Kidney tubule cell (primary cell): ENCODE measurements at places on chromosomes 6 and 20.
A peak's percentile ranks its signal among the peaks of the same experiment; 100 is the strongest.

DNA sequence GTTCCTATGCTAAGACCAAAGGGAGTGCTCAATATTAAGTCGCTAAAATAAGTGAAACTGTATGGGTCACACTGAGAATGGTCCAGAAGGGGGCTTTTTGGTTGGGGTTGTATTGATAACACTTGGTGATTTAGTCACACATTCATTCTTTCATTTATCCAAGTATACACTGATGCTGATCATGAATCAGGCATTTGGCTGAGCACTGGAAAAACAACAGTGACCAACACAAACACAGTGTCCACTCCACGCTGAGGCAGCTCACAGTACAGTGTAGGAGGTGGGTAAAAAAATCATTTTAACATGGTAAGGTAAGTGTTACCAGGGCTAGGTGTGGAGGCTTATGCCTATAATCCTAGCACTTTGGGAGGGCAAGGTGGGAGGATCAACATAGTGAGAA, 9.2 kb upstream of the FAM83C start:
- DNase-seq = no peak

DNA sequence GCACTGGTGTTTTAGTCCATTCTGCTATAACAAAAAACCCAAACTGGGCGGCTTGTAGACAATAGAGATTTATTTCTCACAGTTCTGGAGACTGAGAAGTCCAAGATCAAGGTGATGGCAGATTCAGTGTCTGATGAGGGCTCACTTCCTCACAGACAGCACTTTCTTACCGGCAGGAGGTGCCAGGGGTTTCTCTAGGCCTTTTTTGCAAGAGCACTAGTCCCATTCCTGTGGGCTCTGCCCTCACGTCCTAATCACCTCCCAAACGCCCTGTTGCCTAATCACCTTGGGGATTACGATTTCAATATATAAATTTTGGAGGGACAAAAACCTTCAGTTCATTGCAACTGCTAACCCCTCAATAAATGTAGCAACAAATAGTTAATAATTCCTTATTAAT, 140.0 kb upstream of the SGK1 start:
- DNase-seq = no peak

DNA sequence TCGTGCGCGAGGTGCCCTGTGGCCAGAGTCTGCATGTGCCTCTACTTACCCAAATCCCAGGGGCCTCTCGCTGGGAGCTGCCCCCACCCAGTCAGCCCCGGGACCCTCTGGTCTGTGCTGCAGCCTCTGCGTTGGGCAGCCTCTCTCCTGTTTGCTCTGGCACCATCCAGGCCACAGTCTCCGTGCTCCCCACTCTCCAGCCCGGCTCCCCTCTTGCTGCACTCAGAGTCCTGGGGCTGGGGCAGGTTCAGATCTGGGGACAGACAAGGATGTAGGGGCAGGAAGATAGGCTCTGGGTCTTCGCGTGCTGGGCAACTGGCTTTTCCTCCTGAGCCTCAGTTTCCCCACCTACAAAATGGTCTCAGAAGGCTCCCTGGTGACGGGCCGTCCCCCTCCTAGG, 70.8 kb upstream of the GATA5 start:
- DNase-seq = no peak

GRCh38 chr6:16331384-16332174, 93.2 kb downstream of the GMPR start:
- peak; percentile 74 for DNase-seq

DNA sequence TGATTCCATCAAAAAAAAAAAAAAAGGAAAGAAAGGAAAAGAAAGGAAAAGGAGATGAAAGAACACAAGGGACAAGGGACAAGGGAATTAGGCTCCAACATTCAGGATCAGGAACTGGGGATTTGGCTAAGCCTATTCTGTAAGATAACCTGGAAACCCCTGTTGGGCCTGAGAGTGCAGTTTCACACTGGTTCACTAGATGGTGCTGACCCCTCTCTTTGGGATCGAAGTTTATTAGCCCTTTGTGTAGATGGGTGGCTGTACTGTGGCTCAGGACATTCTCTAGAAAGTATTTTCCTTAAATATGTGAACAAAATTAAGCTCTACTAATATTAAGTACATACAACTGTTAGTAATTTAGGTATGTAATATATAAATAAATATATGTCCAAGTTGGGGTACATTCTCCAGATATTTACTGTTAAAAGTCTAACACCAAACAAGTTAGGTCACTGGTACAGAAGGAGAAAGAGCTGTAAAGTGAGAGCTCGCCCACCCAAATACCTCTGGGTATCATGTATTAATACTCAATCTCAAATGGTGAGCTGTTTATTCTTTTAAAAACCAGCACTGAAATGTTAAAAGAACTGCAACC, 6.3 kb downstream of the OR2A4 start:
- DNase-seq = peak; percentile 63

DNA sequence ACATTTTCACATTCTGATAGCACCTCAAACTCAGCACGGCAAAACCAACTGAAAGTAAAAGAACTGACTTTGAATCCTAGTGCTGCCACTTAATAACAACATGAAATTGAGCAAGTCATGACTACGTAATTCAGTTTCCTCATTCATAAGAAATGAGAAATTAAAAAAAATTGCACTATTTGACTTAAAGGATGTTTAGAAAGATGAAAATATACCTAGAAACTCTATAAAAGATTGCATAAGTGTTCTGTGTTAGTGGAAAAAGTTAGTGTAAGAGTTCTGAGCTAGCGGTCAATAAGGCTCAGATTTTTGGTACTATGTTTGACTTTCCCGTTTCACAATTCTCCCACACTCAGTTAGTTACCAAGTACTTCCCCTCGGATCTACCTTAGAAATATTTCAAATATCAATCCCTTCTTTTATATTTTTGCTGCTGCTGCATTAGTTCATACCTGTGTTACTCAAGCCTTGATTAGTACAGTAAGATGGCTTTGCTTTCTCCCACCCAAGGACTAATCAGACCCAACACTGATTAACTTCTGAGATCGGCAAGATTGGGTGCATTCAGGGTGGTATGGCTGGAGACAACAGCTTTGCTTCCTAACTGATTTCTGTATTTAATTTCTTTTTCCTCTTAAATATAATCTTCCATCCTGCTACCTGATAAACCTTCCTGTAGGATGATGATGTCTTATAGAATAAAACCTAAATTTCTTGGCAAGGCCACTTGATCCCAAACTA, 25.9 kb downstream of the ECHDC1 start:
- no peak for DNase-seq

DNA sequence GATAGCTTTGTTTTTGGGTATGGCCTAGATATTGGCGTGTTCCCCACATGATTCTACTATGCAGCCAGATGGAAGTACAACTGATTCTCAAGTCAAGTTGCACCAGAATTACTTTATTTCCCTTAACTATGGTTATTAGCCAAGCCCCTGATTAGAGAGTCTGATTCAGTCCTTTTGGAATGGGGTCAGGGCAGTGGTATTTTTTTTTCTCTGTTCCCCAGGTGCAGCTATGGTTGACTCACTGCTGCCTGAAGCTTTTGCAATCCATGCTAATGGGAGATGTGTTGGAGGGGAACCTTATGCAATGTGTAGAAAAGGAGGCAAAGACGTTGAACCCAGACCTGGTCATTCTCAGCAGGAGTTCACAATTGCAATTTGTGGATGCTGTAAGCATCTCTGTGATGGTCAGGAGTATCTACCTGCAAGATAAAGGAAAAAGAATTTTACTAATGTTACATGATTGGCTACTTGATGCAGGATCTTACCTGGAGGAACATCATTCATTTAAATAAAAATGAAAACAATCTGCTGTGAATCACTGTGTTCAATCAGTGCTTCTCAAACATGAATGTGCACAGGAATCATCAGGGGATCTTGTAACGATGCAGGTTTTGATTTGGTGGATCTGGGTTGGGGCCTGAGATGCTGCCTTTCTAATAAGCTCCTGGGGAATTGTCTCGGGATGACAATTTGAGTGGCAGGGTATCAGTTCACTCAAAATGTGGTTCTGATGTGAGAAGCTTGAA, 49.4 kb downstream of the PFDN4 start:
- peak; percentile 84 for DNase-seq

DNA sequence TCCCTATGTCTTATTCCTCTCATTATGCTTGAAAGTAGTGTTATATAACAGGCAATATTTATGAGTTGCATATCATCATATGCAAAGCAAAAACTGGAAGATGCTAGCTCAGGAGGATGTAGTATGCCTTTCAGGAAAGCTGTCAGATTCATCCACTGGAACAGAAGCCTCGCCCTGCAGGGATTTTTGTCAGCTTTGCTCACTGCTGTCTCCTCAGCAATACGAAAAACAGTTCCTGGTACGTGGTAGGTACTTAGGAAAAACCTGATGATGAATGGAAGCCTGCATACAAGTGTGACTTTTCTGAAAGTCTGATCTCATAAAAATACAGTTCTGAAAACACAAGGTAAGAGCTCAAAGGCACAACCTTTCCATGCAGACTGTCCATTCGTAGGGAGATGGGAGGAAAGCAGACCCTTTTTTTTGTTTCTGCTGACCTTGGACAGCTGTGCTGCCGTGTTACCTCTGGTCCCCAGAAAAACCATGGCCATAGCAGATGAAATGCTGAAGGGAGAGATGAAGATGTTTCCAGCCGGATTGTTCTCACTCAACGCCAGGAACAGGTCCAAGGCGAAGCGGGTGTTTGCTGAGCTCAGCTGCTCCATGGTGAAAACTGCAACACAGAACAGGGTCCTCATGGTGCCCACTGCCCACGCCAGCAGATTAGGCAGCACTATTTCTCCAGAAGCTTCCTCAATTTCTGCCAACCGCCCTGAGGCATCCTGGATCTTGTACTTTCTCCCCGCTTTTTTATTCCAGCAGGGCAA, 1.5 kb downstream of the SERPINB1 start:
- peak; percentile 83 for DNase-seq

DNA sequence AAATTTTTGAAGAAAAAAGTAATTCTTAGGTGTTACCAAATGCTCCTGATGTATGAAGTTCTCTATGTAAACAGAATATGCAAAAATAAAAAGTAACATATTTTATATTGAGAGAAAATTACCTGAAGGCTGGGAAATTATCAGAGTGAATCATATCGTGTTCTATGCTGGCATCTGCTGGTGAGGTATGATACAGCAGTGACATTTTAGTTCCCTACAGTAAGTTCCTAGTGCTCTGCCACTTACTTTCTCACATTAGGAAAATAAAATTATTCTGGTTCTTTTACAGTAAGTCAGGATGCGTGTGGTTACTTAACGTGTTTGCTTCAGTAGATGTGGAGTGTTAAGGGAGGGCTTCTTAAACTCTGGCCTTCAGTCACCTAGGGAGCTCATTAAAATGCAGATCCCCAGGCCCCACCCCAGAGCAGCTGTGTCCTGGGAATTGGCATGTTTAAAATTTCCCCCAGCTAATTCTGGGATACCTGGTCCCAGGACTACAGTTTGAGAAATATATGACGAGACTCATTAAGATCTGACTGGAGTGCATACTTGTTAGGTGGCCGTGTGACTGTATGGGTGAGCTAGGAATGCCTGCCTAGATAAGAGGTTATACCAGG, 3.2 kb downstream of the ACTR5 start:
- peak; percentile 50 for DNase-seq

- DNase-seq = no peak
Observed at GRCh38 chr6:82720992-82721391, 344.6 kb downstream of the UBE3D start.

DNA sequence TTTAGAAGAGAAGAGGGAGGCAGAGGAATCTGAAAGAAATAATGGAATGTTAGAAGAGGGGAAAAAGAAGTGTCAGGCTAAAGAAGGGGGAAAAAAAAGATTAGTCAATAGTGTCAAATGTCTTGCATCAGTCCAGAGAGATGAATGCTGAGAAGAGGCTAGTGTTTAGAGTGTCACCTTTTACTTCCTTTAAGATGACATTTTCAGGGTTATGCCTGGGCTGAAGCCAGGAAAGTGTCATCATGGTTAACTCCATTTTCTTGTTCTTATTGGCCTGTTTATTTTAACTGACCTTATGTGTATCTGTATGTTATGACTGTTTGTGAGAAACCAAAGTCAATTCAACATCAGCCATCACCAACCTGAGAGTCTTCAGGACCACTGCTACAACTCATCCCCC, 15.0 kb upstream of the BCKDHB start:
- DNase-seq = no peak

GRCh38 chr20:33680686-33681085, 5.5 kb downstream of the E2F1 start:
- DNase-seq = no peak

DNA sequence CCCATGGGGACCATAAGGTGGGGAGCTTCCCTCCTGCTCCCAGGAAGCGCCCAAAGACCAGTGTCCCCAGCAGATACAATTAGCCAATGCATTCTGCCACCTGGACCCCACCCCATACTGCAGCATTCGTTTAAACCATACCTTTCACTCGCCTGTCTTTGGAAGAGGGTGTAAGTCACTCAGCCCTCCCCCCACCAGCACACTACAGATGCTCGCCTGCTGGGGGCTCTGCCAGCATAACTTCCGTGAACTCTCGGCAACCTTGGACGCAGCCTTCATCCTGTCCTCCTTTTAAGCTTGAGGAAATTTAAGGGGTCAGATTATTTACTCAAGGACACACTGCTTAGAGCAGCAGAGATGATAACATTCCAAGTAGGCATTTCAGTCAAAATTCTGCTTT, 94.4 kb upstream of the NAA20 start:
- DNase-seq = no peak
